ENCODE measurements at places on chromosomes 13 and 19.
A peak's percentile ranks its signal among the peaks of the same experiment; 100 is the strongest.

DNA sequence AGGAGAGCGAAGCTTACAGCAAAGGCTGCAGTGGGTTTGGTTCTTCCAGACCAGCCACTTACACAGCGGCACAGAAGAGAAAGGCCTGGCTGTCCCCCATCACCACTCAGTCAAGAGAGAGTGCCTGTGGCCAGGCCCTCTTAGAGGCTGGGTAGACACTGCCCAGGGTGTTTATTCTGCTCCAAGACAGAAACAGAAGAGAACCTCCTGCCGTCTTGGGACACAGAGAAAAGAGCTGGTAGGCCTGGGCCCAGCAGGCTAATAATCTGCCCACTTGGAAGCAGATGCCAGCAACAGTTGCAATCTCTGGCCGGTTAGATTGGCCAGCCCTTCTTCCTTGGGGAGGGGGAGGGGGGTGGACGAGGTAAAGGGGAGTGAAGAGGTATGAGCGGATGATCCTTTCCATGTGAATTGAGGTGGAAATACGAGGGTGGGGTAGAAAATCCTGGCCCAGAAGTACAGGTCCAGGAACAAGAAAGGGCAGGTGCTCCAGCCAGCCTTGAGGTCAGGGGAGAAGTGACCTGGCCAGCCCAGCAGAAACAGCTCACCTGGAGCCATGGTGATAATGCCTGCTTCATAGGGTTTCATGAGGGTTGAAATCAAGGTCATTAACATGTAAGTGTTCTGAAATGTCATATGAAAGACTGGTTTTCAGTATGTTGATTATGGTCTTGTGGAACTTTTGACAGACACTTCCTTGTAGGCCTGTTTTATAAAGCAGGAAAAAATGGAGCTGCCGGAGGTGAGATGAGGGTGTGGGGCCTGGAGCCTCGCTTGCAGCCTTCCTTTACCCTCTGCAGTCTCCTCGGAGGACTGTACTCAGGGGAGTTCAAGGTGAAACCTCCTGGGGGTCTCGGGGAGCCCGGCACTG, 116.9 kb downstream of the SIPA1L3 start:
- no peak for DNase-seq

- no peak for DNase-seq
Measured at GRCh38 chr13:98312606-98313005, 135.5 kb upstream of the RNF113B start.

DNA sequence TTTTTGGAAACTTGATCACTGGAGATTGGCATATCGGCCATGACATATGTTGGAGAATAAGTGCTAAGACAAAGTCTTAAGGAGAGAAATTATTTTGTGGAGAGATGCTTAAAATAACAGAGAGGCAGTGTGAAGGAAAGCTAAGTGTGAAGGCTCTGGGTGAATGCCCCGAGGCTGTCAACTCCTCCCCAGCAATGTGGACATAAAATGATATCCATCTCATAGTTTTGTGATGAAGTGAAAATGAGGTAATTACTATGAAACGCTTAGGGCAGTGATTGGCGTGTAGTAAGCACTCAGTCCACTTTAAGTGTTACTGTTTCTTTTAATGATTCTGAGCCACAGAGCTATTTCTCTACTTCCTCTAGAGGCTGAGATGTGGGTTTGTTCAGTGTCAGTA, 195.8 kb upstream of the KLF12 start:
- no peak for DNase-seq

DNA sequence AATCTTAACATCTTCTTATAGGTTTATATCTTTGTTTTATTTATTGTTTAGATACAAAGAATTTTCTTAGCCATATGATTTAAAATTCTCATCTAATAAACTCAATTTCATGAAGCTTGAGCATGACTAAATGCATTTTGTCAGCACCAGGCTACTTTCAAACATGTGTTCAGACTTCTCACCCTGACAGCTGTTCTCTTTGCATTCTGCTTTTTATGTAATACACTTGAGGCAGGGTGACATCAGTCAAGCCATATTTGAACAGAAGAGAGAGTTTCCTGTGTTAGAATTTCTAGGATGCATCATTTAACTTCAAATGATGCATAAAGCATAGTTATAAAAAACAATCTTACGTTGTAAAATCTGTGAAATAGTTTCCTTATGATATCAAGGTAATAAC, 1295.1 kb upstream of the PCDH20 start:
- no peak for DNase-seq

DNA sequence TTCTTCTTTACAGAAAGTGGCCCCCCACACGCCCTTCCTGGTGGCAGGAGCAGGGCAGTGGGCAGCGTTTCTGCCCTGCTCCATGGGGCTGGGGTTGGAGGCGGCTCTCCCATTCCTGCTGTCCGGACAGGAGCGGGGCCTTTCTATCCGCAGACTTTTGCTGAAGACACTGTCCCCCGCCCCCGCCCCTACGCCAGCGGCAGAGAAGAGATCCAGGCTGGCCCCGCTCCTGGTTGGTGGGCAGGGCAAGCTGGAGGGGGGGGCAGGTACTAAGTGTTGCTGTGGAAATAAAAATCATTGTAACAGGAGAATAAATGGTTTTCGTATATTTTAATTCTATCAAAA, 81.7 kb downstream of the ZNF429 start:
- DNase-seq, result no peak

GRCh38 chr13:65929436-65929835, 1300.7 kb downstream of the PCDH9 start:
- no peak for DNase-seq

DNA sequence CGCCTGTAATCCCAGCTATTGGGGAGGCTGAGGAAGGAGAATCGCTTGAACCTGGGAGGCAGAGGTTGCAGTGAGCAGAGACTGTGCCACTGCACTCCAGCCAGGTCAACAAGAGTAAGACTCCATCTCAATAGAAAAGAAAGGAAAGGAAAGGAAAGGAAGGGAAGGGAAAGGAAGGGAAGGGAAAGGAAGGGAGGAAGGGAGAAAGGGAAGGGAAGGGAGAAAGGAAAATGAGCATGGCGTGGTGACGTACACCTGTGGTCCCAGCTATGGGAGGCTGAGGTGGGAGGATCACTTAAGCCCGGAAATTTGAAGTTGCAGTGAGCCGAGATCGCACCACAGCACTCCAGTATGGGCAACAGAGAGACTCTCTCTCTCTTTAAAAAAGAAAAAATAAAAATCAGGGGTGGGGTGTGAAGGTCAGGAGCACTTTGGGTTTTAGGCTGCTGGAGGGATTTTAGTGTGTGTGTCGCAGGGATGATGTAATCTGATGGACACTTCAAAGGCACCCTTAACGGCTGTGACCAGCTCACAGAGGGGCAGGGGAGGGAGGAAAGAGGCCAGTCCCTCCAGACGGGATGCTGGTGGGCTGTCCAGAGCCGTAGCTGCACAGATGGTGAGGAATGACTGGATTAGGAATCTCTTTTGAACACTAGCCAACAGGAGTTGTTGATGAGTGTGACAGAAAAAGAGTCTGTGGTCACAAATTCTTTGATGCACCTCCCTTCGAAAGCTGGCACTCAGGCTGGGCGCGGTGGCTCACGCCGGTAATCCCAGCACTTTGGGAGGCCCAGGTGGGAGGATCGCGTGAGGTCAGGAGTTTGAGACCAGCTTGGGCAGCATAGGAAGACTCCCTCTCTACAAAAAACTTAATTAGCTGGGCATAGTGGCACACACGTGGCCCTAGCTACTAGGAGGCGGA, 27.6 kb downstream of the TMPRSS9 start:
- no peak for DNase-seq

DNA sequence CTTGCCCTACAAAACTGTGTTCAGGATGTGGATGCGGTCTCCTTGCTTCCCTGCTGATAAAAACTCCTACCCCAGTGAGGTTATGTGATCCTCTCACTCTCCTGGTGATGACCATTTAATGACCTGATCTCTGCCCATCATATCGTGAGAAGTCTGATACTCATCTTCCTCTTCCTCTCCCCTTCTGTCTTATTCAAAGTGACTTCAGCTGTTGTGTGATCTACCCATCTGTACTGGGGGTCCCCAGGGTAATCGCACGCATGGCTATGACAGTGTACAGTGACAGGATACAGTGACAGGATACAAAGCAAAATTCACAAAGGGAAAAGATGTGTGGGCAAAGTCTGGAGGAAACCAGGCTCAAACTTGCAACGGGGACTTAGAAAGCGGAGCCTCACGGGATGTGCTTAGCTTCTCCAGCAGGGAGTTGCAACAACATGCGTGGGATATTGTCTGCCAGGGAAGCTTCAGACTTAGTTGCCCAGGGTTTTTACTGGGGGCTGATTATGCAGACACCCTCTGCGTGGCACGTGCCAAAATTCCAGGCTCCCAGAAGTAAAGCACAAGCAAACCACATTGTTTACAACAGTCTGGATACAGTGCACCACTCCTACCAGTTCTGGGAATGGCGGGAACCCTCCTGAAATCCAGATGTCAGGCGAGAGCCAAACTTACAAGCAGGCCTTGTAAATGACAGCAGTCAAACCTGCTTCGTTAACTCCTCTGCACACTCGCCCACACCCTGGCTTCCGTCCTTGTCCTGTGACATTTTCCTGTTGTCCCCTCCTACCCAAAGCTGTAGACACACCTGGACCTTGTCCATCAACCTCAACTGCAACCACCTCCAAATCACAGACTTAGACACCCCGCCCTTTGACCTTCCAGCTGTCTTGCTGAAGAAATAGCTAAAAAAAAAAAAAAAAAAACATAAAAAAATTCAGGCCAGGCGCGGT, 18.0 kb upstream of the GARRE1 start:
- peak; percentile 69 for DNase-seq

DNA sequence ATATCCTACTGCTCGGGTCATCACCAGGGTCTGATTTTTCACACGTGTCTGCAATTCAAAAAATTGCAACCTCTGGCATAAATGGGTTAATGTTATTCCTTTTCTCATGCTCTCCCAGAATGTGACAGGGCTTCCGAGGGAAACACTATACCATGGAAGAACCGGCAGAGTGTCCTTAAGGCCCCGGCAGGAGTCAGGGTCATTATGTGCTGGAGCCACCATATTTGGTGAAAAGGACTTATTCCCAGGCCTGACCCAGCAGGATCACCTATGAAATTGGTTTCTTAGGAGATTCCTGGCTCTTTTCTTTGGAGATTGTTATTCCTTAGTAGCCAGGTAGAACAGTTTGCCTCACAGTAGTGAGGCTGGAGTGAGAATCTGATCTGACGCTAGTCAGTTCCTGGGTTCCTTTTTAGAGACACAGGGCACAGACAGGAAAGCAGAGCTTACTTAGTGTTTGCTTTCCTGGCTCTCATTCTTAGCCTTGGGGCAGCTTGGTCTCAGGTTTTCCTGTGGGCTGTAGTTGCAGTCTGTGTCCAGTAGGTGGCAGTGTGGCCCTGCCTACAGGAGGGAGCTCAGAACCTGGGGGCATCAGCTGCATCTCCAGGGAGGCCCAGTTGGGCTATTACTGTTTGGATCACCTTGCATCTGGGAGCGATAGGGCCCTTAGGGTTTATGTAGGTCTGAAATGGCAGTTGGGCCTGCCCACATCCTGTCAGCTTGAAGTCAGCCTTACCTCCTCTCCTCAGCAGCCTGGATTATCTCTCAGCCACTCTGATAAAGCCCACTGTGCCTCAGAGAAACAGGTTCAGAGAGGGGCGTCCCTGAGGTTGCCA, 12.4 kb downstream of the SNRNP70 start:
- peak; percentile 45 for DNase-seq

DNA sequence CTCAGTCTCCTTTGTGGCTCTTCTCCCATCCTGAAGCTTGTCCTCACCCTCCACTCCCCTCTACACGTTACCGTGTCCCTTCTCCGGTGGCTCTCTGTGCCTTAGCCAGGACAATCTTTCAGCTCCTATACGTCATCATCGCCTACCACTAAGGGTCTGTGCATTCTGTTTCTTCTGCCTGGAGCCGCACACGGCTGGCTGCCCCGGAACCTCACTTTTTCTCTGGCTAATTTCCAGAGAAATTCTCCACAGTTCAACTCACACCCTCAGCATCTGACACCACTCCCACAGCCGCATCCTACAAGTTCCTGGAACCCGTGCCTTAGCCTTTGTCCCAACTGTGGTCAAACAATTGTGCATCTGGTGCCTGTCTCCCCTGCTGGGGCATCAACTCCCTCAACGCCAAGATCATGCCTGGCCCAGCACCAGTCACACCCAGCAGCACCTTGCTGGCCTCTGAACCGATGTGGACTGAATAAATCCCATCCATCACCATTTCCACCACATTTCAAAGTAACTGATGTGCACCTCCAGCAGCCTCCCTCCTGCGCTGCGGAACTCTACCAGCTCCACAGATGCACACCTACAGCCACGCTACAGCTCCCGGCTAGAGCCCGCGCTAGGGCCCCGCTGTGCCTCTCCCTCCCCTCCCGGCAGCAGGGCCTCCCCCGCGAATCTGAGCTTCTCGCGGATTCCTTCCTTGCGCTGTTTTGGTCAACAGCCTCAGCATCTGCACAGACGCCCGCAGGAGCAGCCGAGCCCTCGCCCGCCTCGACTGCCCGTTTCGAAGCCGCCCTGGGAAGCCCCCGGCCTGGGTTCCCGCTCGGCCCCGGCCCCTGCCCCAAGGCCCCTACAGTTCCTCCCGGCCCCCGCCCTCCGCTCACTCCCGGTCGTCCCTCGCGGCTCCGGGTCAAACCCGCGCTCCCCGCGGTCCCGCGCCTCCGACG, 689 bp downstream of the DCUN1D2 start:
- peak; percentile 16 for DNase-seq

DNA sequence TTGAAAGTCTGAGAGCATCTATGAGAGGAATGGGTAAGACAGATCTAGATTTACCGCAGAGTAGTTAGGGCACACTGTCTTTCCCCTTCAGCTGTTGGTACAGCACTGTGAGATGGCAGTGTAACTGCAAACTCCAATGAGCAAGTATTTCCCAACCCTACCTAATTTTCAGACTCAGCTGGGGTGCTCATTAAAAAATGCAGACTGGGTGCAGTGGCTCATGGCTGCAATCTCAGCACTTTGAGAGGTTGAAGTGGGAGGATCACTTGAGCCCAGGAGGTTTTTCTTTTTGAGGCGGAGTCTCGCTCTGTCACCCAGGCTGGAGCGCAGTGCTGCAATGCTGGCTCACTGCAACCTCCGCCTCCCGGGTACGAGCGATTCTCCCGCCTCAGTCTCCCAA, 12.6 kb downstream of the QPCTL start:
- no peak for DNase-seq

- DNase-seq, result no peak
Measured at GRCh38 chr19:56942756-56943155, 102.2 kb upstream of the PEG3 start.

GRCh38 chr13:31022288-31022895, 89.9 kb downstream of the TEX26 start:
- DNase-seq, result no peak

GRCh38 chr13:55155046-55155445, 1985.7 kb upstream of the PRR20A start:
- DNase-seq, result no peak

Data from fibroblast of skin of left quadriceps (primary cell).